ENCODE measurements at places on chromosomes 5 and 9.

- no peak for DNase-seq
Measured at GRCh38 chr5:33854733-33855151, 37.0 kb downstream of the ADAMTS12 start.

DNA sequence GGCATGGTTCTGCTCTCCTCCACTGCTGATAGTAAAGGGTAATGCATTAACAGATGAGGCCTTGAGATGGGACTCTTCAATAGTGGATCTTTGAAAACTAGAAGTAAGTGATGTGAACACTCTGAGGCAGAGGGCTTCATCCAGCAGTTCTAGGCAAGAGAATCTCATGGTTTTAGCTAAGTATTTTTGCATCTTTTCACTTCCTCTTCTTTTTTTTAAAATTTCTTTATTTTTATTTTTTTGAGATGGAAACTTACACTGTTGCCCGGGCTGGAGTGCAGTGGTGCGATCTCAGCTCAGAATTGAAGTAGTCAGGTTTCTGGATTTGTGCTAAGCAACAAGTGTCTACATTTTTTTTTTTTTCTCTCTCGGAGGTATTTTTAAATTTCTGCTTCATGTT, 101.9 kb downstream of the MTRR start:
- no peak for DNase-seq

- DNase-seq, result no peak
Measured at GRCh38 chr5:66863243-66864170, 267.3 kb downstream of the MAST4 start.

DNA sequence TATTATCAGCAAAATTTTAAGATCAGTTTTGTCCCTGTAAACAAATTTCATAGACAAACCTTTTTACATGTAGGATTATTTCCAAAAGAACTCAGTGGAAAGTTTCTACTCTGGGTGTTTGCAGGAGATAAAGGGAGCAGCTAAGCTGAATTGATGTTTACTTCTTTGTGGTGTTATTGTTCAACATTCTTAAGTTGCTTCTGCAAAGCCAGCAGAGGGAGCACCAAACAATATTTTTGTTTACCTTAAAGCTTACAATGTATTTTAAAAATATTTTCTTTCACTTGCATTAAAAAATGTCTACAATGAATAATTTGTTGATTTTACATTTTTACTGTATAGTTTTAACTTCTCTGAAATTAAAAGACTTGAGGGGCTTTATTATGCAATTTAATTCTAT, 135.4 kb downstream of the ATG10 start:
- no peak for DNase-seq

GRCh38 chr5:32421075-32421474, 23.5 kb downstream of the ZFR start:
- DNase-seq, result no peak

- no peak for DNase-seq
Measured at GRCh38 chr5:38598994-38599617, 42.7 kb upstream of the LIFR start.

DNA sequence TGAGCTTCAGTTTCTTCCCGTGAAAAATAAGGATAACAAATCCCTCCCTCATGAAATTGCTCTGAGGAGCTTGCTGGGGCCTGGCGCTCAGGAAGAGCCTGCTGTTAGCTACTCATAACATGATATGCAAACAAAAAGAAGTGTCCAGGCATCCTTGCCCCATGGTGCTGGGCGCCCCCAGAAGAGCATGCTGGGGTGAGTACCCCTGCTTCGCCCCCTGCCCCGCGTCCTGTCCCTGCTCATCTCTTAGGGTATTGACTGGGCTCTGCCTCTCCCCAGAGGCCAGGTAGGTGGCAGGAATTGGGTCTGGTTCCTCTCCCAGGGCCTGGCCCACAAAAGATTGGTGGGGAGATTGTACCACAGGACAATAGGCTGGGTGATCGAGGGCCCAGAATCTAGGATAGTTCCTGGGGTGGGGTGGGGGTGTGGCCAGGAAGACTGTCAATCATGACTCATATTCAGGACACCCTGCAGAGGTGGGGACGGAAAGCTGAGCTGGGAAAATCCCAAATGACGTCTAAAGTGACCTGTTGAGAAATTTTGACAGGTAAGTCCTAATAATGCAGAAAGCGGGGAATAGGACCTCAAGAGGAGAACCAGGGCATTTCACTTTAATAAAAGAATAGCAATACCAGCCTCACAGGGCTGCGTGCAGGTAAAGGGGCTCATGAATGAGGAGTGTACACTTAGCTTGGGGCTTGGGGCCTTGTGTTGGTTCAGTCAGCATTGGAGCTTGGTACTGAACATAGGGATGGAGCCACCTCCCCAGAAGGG, 8.9 kb downstream of the PITX1 start:
- peak; percentile 21 for DNase-seq

DNA sequence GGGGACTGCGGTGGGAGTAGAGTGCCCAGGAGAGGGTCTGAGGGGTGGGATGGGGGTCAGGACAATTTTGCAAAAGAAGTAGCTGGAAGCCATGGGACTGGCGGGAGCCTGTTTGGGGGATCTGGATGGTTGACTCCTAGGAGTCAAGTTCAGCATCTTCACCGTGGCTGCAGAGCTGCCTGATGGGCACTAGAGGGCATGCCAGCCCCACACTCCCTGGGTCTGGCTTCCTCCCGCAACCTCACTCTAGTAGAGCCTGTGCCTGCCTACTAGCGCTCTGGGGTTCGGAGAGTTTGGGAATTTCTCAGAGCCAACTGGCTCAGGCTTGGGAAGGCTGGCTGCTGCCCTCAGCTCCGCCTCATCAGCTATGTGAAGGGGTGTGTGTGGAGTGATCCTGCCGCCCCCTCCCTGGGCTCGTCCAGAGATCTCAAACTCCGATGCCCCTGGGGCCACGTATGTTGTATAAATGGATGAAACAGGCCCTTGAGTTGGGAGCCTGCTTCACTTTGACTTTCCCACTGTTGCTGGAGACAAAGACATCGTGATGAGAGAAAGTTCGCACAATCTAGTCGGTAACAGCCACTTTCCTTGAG, 10.8 kb downstream of the TSPAN17 start:
- peak; percentile 80 for DNase-seq

DNA sequence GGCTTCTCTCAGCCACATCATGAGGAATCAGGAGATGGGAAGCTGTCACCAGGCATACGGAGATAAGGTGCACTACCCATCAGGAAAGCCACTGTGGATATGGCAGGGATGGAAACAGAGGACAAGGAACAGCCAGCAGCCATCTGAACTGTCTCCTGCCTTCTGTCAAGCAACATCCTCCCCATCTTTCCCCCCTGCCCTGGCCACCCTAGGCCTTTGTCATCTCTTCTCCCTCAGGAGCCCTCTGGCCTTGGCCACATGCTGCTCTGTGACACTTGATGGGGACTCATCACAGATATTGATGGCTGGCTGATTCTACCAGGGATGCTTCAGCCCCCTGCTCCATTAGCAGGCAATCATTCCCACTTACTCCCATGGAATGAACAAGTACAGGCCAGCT, 21.1 kb upstream of the MEIKIN start:
- no peak for DNase-seq

GRCh38 chr5:93915142-93915553, 173.7 kb upstream of the POU5F2 start:
- DNase-seq, result no peak

- no peak for DNase-seq
Measured at GRCh38 chr5:151414536-151414935, 32.9 kb upstream of the SLC36A1 start.
